Central memory CD8-positive, alpha-beta T cell (primary cell): ENCODE measurements at places on chromosomes 16 and 17.

GRCh38 chr16:27251541-27252205, 16.9 kb downstream of the NSMCE1 start:
- no peaks in the 10 kb centered on the region for H3K27me3 ChIP-seq
- peaks cover 12% of the 10 kb centered on the region for H3K36me3 ChIP-seq
- no peak for DNase-seq
- no peak overlapping the region for H3K4me3 ChIP-seq

DNA sequence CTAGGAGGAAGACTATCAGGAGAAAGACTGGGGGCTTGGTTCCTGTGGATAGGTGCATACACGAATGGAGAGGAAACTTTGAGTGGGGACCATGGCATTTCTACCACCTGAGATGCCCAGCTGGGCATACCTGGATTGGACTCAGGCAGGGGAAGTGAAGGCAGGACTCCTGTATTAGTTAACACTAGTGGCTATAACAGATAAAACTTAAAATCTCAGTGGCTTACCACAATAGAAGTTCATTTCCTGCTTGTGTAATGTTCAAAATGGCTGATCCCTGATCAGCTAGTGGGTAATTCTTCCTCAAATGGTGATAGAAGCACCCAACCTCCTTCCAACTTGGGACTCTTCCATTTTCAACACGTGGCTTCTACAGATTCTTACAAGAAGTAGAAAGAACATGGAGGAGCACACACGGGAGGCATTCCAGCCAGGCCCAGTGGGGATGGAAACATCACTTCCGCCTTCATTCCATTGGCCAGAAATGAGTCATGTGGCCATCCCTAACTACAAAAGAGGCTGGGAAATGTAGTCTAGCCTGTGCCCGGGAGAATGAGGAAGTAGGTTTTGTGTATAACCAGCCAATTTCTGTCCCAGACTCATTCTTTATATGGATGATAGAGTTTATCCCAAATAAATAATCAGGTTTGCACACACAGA, 112.1 kb downstream of the UTP18 start:
- H3K4me3 ChIP-seq: no peak overlapping the region
- H3K4me1 ChIP-seq: no peaks in the 10 kb centered on the region
- no peak overlapping the region for H3K27ac ChIP-seq
- DNase-seq: no peak

GRCh38 chr17:58060596-58061191, 22.5 kb upstream of the DYNLL2 start:
- H3K27ac ChIP-seq: no peak overlapping the region
- H3K27me3 ChIP-seq: peaks cover 26% of the 10 kb centered on the region
- H3K4me1 ChIP-seq: no peaks in the 10 kb centered on the region
- no peak overlapping the region for H3K4me3 ChIP-seq
- no peak for DNase-seq

DNA sequence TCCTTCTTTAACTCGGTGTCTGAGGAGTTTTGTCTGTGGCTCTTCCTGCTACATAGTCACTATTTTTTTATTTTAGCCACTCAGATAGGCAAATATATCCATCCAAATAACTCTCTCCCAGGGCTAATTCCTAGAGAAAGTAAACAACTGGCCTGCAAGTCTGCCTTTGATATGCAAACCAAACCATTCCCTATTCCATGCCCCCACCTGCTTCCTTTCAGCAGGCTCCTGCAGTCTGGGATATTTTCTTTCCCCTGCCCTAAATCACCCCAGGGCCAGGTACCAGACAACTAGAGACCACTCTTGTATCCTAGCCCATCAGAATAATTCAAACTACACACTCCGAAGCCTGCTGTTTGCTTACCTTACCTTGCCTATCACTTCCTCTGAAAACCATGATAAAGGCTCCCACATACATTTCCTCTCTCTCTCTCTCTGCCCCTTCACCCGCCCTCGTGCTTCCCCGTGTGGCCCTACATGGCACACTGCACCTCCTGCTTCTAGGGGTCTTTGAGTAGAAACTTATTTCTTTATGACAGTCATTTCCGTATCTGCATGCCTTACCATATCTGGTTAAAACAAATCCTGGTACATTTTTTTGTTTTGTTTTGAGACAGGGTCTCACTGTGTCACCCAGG, 8.3 kb downstream of the CD300H start:
- peaks cover 7% of the 10 kb centered on the region for H3K4me1 ChIP-seq
- DNase-seq: no peak
- no peak overlapping the region for H3K4me3 ChIP-seq
- H3K27me3 ChIP-seq: peaks cover 22% of the 10 kb centered on the region

GRCh38 chr16:88769617-88770460, 15.2 kb downstream of the PIEZO1 start:
- H3K4me3 ChIP-seq: peak overlapping the region; percentile 36
- peaks cover 33% of the 10 kb centered on the region for H3K4me1 ChIP-seq
- peaks cover 7% of the 10 kb centered on the region for H3K36me3 ChIP-seq
- H3K27me3 ChIP-seq: no peaks in the 10 kb centered on the region
- no peak for DNase-seq

GRCh38 chr16:74748616-74749026, 26.0 kb downstream of the FA2H start:
- H3K4me3 ChIP-seq: no peak overlapping the region
- no peak overlapping the region for H3K27ac ChIP-seq
- peaks cover 21% of the 10 kb centered on the region for H3K27me3 ChIP-seq
- no peaks in the 10 kb centered on the region for H3K4me1 ChIP-seq
- DNase-seq: no peak

- no peak for DNase-seq
- H3K4me3 ChIP-seq: no peak overlapping the region
- peaks cover 6% of the 10 kb centered on the region for H3K4me1 ChIP-seq
- no peaks in the 10 kb centered on the region for H3K36me3 ChIP-seq
These were observed 7.1 kb downstream of the BCAR1 start for GRCh38 chr16:75244225-75244809.

- no peak overlapping the region for H3K4me3 ChIP-seq
- peaks cover 3% of the 10 kb centered on the region for H3K36me3 ChIP-seq
- DNase-seq: no peak
- no peak overlapping the region for H3K27ac ChIP-seq
- H3K27me3 ChIP-seq: no peaks in the 10 kb centered on the region
These were observed 15.3 kb downstream of the CMTM3 start for GRCh38 chr16:66619534-66620428.
